Fibroblast of skin of left quadriceps (primary cell): ENCODE measurements at places on chromosomes 7 and 10.

- peak; percentile 39 for DNase-seq
Observed at GRCh38 chr7:44257618-44258422, 57.0 kb downstream of the YKT6 start.

GRCh38 chr7:1124164-1124563, 35.8 kb downstream of the ZFAND2A start:
- no peak for DNase-seq

- DNase-seq: no peak
Observed at GRCh38 chr10:15588635-15589508, 130.8 kb downstream of the ITGA8 start.

- peak; percentile 92 for DNase-seq
Observed at GRCh38 chr10:99620711-99621453, 643 bp upstream of the SLC25A28 start.

- DNase-seq: no peak
Observed at GRCh38 chr7:140722254-140722653, 25.7 kb downstream of the NDUFB2 start.

GRCh38 chr10:4685491-4685890, 140.5 kb upstream of the AKR1E2 start:
- DNase-seq: no peak

DNA sequence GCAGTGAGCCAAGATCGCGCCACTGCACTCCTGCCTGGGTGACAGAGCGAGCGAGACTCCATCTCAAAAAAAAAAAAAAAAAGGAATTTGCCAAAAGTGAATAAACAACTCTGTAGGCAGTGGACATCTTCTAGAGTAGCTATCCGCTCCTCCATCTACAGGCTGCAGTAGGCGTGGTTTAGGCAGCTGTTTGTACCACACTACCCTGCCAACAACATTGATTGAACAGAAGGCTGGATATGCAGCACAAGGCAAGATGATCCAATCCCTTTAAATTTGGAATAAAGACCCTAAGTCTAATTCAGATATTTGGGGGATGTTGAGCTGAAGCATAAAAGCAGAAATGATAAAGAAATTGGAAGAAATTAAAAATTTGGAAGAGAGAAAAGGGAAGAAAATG, 141.6 kb downstream of the TES start:
- DNase-seq: no peak

GRCh38 chr10:15789793-15790525, 70.2 kb upstream of the ITGA8 start:
- DNase-seq: peak; percentile 78

DNA sequence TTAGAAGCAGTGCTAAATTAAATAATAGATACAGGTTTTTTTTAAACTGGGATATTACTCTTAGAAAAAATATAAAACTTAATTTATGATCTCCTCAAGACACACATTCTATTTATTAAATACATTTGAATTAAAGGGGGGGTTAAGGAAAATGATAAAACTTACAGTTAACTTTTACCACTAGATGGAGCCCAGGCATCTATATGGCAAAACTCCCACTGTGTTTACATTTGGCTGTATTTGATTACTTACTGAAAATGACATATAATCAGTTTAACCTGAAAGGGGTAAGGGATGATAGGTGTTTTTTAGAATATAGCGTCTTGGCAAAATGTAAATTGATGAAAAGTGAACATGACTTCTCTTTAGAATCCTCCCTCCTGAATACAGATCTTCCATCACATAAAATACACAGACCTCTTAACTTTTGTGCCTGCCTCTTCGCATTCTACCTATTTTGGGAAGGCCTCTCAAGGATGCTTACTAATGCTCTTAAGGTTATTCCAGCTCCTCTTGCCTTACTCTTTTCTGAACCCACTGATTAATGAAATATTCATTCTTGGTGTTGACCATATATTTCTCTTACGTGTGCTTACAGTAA, 235.7 kb downstream of the AGMO start:
- DNase-seq: no peak

DNA sequence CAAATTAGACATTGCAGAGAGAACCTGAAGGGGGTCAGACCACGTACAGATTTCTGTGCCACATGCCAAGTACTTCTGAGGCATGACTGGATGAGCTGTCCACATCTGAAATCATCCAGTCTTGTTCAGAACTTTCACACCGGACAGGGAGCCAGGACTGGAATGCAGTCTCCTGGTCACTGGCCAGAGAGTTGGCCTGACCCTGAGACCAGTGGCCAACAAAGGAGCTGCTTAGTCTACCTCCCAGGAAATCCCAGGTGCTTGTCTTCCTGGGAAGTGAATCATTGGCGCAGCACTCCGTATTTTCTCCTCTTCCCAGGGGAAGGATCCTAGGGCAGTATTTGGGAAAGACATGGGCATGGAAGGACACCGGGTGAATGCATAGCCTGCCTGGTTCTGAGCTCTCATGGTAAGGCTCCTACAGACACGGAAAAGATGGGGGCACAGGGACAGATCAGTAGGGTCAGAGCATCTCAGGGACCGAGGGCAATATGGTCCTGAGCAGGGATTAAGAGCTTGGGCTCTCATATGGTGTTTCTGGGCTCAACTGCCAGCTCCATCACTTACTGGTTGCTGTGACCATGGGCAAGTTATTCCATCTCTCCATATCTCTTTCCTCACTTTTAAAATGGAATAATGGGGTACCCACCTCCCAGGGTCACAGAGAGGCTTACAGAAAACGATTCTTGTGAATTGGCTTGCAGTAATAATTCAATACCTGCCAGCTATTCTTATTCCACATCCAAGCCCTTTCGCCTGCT, 1.3 kb upstream of the SCD start:
- no peak for DNase-seq

GRCh38 chr7:68434857-68435256, 1163.4 kb upstream of the AUTS2 start:
- DNase-seq: no peak

DNA sequence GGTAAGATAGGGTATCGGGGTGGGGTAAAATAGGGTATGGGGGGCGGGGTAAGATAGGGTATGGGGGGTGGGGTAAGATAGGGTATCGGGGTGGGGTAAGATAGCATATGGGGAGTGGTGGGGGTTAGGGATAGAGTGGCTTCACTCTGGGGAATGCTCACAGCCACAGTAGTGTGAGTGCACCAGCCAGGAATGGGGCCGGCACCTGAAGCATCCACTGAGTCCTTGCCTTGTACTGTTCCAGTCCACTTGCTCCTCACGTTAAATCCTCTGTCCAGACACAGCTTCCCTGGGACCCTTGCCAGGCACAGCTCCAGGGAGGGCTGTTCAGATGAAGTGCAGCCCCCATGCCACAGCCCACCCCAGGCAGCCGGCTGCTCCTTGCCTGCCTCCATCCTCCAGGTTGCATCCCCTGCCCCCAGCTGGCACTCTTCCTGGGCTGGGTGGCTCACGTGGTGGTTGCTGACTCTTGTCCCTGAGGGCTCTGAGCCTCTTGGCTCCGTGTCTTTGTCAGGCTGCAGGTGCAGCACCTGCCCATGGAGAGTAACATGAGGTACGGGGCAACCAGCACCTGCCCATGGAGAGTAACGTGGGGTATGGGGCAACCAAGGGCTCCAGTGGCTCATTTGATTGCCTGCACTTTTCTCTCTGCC, 268.4 kb downstream of the TCERG1L start:
- DNase-seq: no peak

GRCh38 chr10:132123606-132124005, 57.9 kb downstream of the JAKMIP3 start:
- DNase-seq: no peak

GRCh38 chr7:8035647-8036518, 67.3 kb downstream of the GLCCI1 start:
- DNase-seq: no peak

DNA sequence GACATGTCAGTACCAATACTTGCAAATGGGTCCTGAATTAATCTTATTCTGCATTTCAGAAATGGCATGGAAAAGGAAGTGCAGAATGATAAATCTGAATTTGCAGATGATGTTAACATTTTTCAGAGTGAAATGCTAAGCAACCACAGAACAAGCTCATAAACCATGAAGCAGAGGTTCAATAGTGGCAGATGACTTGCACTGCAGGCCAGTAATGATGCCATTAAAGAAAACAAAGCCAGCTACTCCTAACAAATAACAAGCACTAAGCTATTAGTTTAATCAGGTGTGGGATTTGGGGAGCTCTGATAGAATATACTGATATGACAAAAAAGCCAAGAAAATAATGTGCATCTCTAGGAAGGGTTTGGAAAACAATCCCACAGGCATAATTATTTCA, 85.4 kb downstream of the FAM13C start:
- no peak for DNase-seq

GRCh38 chr10:3085785-3086567, 18.6 kb downstream of the PFKP start:
- no peak for DNase-seq

DNA sequence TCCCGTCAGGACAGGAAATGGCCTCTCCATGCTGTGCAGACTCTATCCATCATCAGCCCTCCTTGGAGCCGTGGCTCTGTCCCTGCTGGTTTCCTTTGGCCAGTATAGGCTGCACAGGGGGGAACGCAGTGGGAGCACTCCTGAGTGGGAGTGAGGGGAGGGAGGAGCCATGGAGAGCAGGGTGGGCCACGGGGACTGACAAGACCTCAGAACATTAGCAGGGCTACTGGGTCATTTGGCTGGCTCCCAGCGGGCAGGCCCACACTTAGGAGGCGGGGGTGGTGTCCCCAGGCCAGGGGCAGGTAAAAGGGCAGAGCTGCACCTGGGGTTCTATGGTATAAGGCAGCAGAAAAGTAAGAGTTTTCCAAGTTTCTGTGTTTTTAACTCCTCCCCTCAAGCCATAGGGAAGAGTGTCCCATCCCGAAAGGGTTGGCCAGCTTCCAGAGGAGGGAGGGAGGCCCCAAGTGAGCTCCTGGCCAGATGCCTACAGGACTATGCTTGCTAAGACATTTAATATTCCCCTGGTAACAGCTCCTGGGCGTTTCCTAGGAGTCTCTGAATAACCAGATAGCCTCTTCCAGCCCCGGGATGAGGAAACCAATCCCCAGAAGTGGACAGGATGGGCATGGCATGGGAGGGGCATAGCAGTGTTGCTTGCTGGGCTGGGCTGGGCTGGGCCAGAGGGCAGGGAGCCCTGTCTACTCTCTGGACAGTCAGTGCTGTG, 5.5 kb upstream of the OPN4 start:
- no peak for DNase-seq

GRCh38 chr7:117672453-117672852, 192.6 kb downstream of the CFTR start:
- DNase-seq: no peak

DNA sequence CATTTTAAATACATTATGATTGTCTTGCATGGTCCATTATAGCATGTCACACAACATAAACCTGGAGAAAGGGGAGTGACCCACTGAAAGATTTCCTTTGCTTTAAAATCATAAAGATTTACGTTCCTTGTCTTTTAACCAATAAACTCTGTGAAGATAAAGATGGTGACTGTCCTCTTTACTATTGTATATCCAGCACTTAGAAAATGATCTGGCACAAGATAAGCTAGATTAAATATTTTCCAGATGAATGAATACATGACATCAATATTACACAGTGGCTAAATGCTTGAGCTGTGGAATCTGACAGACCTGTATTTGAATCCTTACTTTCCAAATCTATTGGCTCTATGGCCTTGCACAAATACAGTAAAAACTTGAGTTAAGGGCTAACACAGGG, 938.4 kb downstream of the SORCS1 start:
- no peak for DNase-seq

DNA sequence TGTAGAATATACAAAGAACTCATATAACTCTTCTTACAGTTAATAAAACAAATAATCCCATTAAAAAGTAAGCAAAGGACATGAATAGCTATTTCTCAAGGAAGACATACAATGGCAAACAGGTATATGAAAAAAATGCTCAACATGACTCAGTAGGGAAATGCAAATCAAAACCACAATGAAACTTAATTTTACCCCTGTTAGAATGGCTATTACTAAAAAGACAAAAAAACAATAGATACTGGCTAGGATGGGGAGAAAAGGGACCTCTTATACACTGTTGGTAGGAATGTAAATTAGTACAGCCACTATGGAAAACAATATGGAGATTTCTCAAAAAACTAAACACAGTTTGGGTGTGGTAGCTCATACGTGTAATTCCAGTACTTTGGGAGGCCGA, 37.8 kb downstream of the HERPUD2 start:
- no peak for DNase-seq

DNA sequence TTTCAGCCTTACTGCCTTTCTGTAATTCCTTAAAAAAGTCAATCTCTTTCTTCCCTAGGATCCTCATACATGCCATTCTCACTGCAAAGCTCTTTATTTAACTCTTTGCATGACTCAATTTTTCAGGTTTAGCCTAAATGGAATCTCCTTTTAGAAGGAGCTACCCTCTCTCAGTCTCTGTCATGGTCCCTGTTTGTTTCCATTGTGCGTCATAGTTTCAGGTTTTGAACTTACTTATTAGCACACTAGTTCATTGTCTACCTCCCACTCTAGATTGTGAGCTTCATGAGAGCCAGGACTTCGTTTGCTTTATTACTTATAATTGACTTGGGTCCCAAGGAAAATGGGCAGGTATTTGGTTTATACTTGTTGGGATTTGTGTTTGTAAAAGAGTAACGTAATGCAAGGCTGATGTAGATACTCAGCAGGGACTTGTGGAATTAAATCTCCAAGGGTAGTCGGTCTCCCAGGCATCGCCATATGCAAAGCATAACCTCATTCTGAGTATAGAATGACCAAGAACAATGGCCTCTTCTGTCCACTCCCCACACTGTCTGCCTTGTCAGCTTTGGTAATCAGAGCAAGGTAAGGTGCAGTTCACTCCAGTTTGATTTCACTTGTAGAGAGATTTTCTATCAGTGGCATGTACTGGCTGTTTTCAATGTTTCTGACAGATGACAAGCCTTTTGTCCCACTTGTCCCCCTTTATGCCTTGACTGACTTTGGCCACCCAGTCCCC, 252.0 kb downstream of the SORCS3 start:
- DNase-seq: no peak

DNA sequence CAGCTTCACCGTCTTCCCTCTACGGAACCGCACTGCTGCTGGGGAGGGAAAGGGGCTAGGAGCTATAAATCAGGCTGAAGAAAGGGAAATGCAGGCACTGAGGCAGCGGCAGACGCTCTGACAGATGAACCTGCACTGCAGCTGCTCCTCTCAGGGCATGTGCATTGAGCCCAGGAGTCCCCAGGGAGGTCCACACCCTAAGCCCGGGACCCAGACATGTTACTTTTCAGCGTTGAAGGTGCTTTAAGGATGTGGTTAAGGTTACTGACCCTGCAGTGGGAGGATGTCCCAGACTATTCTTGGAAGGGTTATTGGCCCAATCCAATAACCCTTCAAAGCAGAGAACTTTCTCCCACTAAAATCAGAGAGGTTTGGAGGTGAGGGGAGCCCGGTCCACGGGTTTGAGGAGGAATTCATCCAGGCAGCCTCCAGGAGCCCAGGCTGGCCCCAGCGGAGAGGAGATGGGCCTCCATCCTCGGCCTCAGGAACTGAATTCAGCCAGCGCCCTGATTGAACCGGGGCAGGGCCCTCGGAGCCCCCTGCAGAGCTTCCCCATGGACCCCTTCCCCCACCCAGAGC, 75.4 kb downstream of the ADARB2 start:
- no peak for DNase-seq

GRCh38 chr7:138008588-138009349, 6.9 kb upstream of the CREB3L2 start:
- DNase-seq: peak; percentile 47
